ENCODE measurements at places on chromosomes 4 and X.

DNA sequence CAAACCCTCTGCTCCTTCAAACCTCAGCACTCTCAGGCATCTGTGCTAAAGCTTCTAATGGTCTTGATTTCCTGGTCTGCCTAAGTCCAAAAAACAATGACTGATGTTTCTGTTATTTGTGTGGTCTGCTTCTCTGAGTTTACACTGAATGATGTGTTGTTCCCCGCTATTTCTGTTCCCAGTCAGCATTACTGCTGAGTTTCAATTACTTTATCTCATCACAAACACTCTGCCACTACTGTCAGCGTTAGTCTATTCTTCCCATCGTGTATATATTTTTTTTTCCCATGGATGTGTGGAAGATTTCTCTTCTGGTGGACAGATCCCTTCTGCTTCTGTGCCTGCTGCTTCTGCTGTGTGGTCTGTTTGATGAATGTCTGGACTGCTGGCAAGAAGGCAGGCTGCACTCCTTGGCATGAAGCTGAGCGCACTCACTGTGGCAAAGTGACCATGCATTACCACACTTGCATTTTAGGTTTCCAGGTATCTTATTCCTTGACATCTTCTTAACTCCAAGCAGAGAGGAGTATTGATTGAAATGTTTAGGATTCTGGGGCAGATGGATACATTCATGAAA lies 106.9 kb upstream of the PAQR3 start:
- DNase-seq = no peak

DNA sequence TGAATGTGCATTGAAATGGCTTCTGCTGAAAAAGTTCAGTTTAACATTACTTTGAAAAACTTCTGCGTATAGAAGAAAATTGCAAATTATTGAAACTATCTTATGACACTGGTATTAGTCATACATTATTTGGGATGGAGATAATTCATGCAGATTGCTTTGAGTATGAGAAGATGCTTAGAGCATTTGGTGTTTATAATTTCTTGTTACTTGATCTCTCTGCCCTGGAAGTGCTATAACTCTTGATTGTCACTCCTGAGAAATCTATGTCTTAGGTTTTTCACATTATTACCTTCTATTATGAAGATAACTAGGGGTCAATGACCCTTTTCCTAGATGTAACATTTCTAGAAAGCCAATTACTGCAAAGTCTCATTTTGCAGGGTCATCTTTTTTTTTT lies 36.4 kb downstream of the TMEM131L start:
- DNase-seq = no peak

DNA sequence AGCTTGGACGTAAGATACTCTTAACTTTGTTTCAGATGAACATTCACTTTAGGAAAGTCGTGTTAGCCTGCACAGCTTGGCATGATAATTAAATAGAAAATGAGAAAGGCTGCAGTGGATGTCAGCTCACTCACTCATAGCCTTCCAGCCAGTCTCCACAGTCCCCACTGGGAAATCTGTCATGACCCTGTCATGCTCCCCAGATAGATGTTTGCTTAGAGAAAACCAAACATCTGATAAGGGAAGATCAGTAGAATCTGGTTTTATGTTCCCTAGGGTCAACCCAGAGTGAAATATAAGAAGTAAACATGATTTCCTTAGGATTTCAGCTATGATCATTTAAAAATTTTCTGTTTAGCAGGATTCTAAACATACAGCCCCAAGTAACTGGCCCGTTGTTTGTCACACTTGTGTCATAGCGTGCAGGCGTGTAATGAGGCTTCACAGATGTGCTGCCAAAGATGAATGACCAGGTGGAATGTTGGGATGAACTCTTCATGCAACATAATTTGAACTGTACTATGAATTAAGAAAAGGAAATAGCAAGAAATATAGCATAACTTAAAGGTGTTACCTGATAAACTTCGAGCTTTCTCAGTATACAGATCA lies 180.1 kb downstream of the BANK1 start:
- no peak for DNase-seq

DNA sequence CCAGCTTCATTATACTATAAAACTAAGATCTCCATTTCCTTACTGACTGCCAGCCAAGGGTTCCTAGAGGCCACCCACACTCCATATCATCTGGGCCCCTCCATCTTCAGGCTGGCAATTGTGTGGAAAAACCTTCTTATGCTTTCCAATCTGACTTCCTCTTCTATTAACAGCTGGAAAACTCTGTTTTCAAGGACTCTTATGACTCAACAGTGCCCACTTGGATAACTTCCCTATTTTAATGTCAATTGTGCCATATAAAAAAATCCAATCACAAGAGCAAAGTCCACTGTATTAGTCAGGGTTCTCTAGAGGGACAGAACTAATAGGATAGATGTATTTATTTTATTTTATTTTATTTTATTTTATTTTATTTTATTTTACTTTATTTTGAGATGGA lies 41.0 kb upstream of the CPEB2 start:
- DNase-seq = no peak

- no peak for DNase-seq
These were observed 130.6 kb upstream of the GLRA2 start for GRCh38 chrX:14398725-14399124.

- peak; percentile 46 for DNase-seq
These were observed 63.0 kb downstream of the MSX1 start for GRCh38 chr4:4922441-4922840.

- no peak for DNase-seq
These were observed 148.0 kb upstream of the WDFY3 start for GRCh38 chr4:85114526-85114925.

DNA sequence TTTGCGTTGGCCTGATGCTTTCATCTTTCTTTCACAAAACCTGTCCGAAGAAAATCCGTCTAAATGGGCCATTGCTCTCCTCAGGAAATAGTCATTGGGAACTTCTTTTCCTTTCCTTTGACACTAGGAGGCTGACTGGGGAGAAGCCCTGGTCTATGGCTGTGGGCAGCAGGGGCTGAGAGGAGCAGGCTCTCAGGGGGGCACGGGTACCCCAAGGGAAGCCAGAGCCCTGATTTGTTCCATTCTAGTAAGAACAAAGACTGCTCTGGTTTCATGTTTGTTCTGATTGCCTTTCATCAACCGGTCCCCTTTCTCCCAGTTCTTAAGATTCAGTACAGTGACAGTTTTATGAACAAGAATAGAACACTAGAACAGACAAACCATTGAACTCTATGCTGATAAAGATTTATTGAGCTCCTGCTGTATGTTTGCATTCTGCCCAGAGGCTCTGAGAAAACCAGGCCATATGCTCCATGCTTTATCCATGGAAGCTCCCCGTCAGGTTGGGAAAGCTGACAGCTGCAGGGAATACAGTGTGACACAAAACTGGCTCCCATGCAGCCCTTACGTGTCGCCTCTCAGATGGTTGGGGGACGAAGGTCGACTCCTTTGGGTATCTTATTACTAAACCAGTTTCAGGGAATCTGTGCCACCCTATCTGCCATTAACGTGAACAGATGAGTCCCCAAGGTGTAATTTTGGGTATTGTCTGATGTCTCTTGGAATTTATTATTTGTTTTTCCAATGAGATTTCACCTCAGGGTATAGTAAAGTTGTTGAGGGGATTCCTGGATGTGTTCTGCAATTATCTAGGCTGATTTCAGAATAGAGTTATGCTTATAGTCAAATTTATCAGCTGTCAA lies 72.4 kb upstream of the MSANTD1 start:
- DNase-seq = no peak

DNA sequence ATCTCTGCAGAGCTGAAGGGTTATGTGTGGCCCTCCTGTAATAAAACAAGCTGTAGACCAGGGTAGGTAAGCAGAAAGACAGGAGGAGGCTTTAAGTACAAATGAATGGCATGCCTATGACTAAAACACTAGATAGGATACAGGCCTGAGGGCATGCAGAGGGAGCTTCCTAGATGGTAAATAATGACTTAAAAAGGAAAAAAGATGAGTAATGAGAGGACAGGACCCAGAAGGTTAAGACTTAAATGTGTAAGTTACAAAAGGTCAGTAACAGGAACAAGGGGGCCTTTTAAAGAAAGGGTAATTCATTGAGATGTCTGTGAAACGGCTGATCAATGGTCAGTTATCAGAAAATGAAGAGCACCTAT lies 194.8 kb downstream of the SOWAHB start:
- DNase-seq = no peak

DNA sequence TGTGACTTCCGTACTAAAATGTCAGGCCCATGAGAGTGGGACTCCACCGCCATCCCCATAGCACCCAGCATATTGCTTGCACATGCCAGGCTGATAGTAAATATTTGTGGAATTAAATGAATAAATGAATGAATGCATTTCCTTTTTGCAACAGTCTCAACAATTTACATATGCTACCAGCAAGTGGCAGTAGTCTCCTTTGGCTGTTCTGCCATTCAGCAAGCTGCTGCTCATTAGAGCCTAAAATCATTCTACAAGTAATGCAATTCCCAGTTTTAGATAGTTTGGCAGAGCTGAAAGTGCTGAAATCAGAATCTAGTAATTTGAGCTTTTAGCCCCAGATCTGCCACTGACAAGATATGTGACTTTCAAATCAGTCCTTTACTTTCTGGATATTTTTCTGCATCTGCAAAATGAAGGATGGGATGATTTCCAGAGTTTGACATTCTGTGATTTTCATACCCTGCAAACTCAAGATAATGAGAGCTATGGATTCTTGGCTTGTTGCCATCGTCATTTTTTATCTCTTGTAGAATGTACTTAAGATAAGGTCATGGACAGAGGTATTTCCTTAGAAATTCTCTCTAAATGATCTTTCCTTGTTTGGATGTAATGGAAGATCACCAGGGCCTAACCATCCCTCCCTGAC lies 35.7 kb upstream of the INTS6L start:
- peak; percentile 64 for DNase-seq

DNA sequence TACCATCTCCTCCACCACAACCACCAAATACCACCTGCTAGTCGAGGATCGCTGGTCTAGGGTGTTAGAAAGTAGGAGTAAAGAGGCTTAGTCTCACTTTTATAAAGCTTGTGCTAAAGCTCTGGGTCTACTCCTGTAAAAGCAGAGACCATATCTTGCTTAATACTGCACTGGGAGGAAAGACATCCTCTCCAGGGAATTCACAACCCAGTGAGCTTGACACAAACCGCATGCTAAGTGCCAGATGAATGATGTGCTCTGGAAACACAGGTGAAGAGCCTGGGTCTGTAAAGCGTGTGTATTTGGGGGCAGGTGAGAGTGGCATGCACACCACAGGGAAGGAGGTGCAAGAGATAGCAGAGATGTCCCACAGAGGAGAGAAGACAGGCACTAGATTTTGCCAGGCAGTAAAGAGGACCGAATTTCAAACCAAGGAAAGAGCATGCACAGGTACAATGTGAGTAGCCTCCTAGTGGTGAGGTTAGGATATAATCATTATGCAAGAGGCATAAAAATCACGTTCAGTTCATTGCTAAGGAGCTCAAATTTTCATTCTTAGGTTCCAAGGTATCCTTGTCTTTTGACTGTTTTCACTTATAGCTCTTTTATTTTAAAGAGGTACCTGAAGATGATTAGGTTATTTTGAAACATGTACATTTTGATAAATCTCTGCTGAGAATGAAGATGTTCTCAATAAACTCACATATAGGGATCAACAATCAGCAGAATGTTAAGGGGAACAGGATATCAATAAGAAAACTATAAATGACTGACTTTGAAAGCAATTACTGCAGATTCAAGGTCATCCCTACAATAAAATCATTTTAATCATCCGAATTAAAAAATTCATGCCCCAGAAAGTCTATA lies 20.7 kb downstream of the TAPT1 start:
- DNase-seq = peak; percentile 70

DNA sequence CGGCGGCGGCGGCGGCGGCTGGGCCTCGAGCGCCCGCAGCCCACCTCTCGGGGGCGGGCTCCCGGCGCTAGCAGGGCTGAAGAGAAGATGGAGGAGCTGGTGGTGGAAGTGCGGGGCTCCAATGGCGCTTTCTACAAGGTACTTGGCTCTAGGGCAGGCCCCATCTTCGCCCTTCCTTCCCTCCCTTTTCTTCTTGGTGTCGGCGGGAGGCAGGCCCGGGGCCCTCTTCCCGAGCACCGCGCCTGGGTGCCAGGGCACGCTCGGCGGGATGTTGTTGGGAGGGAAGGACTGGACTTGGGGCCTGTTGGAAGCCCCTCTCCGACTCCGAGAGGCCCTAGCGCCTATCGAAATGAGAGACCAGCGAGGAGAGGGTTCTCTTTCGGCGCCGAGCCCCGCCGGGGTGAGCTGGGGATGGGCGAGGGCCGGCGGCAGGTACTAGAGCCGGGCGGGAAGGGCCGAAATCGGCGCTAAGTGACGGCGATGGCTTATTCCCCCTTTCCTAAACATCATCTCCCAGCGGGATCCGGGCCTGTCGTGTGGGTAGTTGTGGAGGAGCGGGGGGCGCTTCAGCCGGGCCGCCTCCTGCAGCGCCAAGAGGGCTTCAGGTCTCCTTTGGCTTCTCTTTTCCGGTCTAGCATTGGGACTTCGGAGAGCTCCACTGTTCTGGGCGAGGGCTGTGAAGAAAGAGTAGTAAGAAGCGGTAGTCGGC lies 528 bp downstream of the FMR1 start:
- peak; percentile 69 for DNase-seq

GRCh38 chr4:88244816-88245579 lies 39.4 kb downstream of the PPM1K start:
- DNase-seq = peak; percentile 43

DNA sequence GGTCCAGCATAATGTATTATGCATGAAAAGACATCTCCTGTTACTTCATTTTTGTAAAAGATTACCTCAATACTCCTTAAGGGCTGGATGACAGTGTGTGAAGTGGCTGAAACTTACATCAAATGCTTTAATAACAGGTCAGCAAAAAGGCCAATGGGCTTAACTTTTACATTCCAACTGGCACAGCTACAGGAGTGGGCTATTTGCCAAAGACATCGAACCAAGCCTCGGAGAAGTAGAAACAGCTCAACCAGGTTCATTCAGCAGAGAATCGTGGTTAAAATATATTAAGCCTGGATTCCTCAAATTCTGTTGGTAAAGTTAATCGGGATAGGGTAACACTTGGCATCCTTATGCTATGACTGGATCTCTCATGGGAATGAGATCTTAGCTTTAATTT lies 639.7 kb downstream of the TRIML1 start:
- no peak for DNase-seq

Data from hematopoietic multipotent progenitor cell treated with erythropoietin and hydrocortisone succinate and interleukin-3 and kit ligand, for 4 days (in vitro differentiated cells).